ENCODE measurements at places on chromosomes 16 and 17. TPM values are rescaled to one million over a fixed set of nuclear protein-coding genes. Genes with fewer than 3 reads are reported as not detected.

GRCh38 chr17:32552280-32552679, 65.5 kb downstream of the CDK5R1 start:
- H3K36me3 ChIP-seq: no peaks in the 10 kb centered on the region
- DNase-seq: no peak

Gene CPNE7
- total RNA-seq: 1.5 TPM

Gene MSLN
- total RNA-seq: not detected

Gene RDM1
- total RNA-seq: not detected

Measured in endothelial cell of umbilical vein (primary cell).